ENCODE measurements at places on chromosomes 1 and 21.

DNA sequence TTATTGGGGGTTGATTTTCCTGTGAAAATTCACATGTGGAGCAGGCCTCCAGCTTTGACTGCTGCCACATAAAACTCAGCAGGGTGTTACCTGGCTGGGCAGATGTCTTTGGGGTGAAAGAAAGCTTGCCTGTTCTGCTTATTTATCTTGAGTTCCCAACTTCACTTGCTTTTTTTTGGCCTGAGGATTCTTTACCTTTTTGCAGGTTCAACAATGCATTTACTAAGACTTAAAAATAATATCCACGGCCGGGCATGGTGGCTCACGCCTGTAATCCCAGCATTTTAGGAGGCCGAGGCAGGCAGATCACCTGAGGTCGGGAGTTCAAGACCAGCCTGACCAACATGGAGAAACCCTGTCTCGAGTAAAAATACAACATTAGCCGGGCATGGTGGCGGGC is 509.1 kb downstream of the KIF26B start:
- no peak for DNase-seq

DNA sequence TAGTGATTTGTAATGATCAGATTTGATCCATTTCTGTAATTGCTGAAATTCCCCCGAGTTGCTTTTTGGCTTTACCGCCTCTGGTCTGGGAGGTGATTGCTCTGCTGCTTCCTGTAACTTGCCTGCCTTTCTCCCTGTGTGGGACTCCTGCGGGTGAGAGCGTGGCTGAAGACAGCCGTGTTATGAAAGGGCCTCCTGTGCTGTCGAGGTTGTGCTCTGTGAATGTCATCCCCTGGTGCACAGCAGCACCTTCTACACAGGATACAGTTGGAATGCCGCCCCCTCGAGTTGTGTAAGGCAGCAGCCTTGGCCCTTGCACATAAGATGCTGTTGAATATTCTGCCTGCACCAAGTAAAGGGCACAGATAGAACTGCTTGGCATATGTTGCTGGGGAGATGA is 5.9 kb downstream of the SOD1 start:
- DNase-seq: no peak

- DNase-seq: no peak
Measured at GRCh38 chr1:62800825-62801306, 16.9 kb downstream of the ATG4C start.

DNA sequence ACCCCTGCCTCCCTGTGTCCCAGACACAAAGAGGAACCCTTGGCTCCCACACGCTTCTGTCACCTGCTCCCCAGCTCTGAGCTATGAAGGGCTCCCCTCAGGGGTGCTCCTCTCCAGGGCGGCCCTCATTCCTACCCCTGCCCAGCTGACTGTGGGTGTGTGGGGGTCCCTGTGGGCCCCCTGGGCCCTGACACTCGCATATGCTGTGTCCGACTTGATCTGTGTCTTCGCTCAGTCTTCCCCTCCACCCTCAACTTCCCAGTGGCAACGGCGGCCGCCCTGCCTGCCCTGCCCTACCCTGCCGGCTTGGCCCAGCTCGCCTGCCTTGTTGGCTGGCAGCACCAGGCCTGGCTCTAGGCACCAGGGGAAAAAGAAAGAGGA is 1.2 kb downstream of the KCNQ4 start:
- no peak for DNase-seq

- no peak for DNase-seq
Measured at GRCh38 chr1:182211386-182211785, 149.9 kb upstream of the ZNF648 start.

DNA sequence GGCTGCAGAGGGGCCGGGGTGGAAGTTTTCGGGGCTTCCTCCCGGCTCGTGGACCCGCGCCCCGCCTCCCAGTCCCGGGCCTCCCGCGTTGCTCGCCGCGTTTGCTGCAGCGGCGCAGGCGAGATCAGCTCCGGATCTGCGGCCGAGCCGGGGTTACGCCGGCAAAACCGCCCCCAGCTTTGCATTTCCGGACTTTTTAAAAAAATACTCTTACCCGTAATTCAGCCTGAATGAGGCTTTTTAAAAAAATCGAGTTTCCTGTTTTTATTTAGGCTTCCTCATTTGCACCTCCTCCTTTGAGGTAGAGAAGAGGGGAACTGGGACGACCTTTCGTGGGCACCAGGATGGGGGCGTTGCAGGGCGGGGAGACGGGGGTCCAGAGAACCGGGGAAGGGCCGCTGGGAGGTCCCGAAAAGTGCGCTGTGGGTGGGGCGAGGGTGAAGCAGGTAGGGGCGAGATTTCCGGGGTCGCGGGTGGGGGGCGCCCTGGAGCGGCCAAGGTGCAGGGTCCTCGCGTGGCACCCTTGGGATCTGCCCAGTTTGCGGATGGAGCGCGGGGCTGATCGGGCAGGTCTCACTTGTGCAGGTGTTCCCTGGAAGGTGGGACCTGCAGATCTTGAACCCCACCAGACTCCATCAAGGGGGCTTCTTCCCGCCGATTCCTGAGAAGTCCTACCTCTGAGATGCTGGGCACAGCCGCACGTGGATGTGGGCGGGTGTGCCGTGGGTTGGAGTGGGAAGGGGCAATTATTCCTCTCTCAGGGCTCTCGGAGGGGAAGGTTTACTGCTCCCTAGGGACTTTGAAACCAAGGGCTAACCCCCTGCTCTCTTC is 1.1 kb downstream of the PIK3CD start:
- DNase-seq: no peak

GRCh38 chr1:218661411-218661810 is 316.3 kb downstream of the TGFB2 start:
- no peak for DNase-seq

DNA sequence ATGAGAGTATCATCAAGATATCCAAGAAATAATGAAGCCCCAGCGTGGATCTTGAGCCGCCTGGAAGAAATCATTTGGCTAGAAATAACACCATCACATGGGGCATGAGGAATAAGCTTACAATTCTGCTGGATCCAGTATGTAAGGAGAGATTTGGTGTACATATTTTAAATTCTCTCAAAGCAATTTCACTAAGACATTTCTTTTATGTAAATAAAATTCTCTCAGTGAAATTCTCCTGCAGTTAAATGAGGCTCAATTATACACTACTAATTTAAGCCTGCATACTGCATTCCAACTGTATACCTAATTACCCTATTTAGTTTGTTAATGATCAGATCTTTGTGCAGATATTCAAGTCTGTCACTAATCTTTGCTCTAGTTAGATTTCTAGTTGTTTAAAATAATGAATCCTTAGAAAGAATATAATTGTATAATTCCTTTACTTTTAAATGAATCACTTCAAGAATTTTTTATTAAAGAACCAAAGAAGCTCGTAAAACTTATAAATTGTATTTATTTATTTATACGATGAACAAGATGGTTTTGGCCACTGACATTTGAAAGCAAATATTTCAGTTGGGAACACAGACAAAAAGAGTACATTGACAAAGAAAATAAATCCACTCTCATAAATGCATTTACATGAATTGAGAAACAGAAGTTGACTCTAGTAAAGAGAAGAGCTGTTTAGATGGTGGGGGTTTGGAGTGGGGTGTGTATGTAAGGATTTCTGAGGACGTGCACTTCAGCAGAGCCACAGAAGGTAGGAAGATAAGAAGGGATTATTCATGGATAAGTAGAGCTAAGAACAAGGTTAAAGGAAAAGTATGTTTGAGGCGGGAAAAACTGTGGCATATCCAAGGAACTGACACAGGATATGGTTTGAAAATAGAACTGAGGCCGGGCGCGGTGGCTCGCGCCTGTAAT is 466.8 kb downstream of the DSCAM start:
- no peak for DNase-seq

DNA sequence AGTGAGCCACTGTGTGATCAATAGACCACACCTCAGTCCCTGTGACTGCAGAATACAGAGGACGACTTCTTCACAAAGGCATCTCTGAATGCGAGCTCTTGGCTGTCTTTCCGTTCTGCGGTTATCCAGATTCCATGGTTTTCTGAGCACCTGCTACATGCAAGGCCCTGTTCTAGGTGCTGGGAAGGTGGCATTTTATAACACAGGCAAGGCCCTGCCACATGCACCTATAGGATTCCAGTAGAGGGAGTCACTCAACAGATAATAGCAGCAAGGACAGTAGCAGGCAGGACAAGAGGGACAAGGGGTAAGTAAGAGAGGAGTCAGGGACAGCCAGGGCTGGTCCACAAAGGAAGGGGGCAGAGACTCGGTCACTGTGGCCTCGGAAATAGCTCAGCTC is 9.0 kb downstream of the URB1 start:
- DNase-seq: no peak

GRCh38 chr1:202135221-202135721 is 9.3 kb downstream of the ARL8A start:
- DNase-seq: peak; percentile 68

- peak; percentile 22 for DNase-seq
Measured at GRCh38 chr1:44962729-44963128, 23.7 kb downstream of the EIF2B3 start.

- no peak for DNase-seq
Measured at GRCh38 chr1:93853940-93854339, 25.1 kb downstream of the DNTTIP2 start.

GRCh38 chr1:151840421-151840820 is 801 bp upstream of the C2CD4D start:
- DNase-seq: no peak

DNA sequence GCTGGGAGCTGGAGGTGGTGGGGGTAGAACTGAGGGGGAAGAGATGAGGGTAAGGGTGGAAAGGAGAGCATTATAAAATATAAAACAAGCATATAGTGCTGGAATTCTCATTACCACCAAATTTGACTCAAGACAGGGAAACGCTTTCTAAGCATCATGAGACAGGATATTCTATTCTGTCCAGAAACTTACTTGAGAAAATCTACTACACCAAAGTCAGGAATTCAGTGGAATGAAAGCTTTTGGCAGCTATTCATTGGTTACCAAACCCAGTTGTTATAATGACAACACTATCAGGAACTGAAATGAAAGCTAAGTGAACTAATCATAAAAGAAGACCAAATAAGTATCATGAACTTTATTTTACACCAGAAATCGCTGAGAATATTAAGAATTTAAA is 14.5 kb downstream of the AIDA start:
- no peak for DNase-seq

DNA sequence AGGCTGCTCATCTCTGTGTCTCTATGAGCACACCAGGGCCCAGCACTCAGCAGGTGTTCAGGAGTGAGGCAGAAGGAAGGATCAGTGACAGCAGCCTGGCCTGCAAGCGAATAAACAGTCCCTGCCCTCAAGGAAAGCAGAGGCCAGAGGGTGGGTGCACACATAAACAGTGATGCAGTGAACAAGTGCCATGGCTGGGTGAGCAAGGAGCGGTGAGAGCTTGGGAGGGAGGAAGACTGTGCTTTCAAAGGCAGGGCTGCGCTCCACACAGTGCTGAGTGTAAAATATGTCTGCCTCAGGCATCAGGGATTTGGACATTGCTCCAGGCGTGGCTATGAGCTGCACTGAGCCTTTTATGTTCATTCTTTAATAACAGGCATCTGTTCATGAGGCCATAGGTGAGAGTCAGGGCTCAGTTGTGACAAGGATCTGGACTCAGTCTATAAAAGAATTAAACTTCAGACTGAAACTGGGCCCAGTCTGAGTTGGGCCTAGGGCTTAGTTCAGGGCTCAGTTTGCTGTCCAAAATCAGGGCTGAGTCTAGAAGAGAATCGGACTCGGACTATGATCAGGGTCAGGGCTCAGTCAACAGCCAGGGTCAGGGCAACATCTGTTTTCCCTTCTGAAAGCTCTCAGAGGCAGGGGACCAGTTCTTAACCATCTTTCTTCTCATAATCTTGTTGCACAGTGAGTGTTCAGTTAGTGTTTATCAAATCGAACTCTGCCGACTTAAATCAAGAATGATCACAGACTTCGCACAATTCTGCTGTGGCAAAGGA is 213.7 kb downstream of the FOXD2 start:
- DNase-seq: no peak

- DNase-seq: no peak
Measured at GRCh38 chr1:21605964-21606705, 63.0 kb downstream of the RAP1GAP start.

GRCh38 chr1:223731133-223731770 is 18.9 kb downstream of the CAPN2 start:
- no peak for DNase-seq

DNA sequence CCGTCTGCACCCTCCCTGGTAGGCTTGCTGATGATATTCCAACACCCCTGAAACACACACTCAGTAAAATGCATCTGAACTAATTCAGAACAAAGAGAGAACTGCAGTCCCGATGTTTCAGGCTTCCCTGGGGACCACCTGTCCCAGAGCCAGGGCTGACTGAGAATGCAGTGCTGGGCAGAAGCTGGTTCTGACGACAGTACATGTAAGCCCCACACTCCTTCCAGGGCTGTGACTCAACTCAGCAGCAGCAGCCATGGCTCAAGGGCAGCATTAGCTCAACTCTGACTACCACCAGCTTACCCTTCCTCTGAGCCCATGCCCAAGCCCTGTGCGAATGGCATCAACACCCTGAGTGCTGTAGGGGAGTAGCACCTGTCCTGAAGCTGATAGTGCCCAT is 56.4 kb upstream of the SIPA1L2 start:
- no peak for DNase-seq

DNA sequence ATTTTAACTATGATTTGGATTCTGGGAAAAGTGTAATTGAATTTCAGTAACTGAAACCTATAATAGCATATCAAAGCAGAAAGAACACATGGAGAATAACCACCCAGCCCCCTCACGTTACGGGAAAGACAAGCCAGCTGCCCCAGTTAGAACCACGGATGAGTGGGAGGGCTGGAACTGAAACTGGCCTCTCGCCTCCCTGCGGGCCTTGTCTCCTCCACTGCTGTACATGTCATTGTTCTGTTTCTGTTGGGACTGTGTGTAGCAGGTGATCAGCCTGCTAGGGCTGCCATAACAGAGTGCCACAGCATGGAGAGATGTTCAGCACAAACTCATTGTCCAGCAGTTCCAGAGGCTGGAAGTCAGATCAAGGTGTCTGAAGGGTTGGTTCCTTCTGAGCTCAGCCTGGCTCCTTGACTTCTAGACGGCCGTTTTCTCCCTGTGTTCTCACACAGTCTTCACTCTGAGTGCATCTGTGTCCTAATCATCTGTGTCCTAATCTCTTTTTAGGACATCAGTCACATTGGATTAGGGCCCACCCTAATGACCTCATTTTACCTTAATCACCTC is 52.4 kb downstream of the MAP3K21 start:
- no peak for DNase-seq

- no peak for DNase-seq
Measured at GRCh38 chr1:204684571-204685235, 835 bp downstream of the LRRN2 start.

GRCh38 chr21:31198575-31198974 is 145.5 kb downstream of the TIAM1 start:
- peak; percentile 50 for DNase-seq

GRCh38 chr1:85062425-85063026 is 14.2 kb upstream of the MCOLN3 start:
- no peak for DNase-seq

GRCh38 chr1:5770981-5771765 is 221.1 kb downstream of the NPHP4 start:
- DNase-seq: no peak

DNA sequence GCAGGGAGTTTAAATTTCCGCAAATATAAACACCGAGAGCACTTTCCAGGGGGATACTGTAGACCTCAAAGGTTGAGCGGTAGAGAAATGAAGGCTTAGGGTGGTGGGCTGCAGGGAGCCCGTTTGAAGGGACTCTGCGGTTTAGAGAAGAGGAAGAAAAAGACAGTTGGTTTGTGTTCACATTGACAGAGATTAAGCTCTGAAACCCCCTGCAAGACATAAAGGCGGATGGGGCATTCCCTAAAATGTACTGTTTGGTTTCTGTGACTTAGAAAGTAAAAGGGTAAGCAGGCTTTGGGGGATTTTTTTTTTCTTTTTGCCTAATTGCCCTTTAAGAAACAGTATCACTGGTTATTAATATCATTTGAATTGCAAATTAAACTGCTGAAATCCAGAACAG is 1.3 kb downstream of the KAZN start:
- DNase-seq: no peak

GRCh38 chr1:20108366-20109123 is 10.8 kb downstream of the PLA2G2D start:
- no peak for DNase-seq
